ENCODE measurements at places on chromosomes 5 and 9. TPM values are rescaled to one million over a fixed set of nuclear protein-coding genes. Genes with fewer than 3 reads are reported as not detected.

- DNase-seq = no peak
Measured at GRCh38 chr9:137943655-137944054, 66.1 kb downstream of the CACNA1B start.

DNA sequence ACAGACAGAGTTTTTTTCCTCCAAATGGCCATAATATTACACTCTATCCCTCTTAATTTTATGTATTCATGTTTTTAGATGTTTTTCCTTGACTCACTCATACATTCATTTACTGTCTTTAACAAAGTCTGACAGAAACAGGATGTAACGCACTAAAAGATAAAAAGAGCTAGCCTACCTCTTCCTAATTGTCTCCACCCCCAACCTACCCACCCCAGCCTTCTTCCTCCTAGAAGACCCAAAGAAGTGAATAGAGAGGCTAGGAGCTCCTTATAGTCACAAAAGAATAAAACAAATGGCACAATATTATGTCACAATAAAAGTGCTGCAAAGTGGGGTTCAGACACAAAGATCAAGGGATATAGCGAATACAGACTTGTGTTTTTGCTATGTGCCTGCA lies 719 bp downstream of the NOL8 start:
- no peak for DNase-seq

Gene SLC34A1
- total RNA-seq = 0.15 TPM

Gene MYOZ3
- total RNA-seq = under 0.01 TPM

Gene GPR151
- total RNA-seq = not detected

Measured in esophagus squamous epithelium (tissue), 5 donors.